ENCODE measurements at places on chromosomes 5 and 9. TPM values are rescaled to one million over a fixed set of nuclear protein-coding genes. Genes with fewer than 3 reads are reported as not detected.

The OR1J1 gene
- polyA plus RNA-seq = not detected

The IL4 gene
- not detected for polyA plus RNA-seq

The IRF1 gene
- 37.2 TPM for polyA plus RNA-seq

The NPDC1 gene
- polyA plus RNA-seq = 91.9 TPM

The GPR150 gene
- 0.36 TPM for polyA plus RNA-seq

The PCDHB8 gene
- not detected for polyA plus RNA-seq

The GPR21 gene
- polyA plus RNA-seq = not detected

The HTR1A gene
- not detected for polyA plus RNA-seq

The C5orf34 gene
- polyA plus RNA-seq = not detected

The PAX5 gene
- 20.1 TPM for polyA plus RNA-seq

The TMEM252 gene
- not detected for polyA plus RNA-seq

The TEK gene
- polyA plus RNA-seq = 0.60 TPM

The THBS4 gene
- polyA plus RNA-seq = not detected
